ENCODE measurements at places on chromosomes 12 and 14.
A peak's percentile ranks its signal among the peaks of the same experiment; 100 is the strongest.

DNA sequence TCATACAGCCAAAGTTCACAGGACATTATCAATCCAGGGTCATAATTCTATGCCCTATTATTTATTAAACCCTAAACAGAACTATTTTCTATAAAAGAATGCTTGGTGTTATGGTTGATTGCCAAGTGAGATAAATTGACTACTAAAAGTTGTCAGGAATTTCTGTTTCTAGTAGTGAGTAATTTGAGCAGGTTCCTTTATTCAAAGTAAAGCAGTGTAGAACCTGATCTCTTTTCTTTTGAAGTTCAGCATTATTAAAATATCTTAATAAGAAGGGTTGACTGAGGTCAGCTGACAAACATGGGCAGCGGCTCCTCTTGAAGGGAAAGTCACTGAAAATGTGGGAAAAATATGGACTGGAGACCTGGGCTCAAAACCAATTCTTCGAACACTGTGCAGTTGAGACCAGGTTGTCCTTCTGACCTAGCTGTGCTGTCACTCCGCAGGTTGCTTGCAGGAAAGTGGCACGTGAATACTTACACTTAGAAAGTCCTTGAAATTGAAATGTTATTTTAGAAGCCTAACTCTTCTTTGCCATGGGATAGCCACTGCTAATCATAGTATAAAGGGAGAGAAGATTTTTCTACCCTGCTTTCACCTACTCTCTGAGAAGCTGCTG is 141.0 kb downstream of the RASSF9 start:
- DNase-seq, result no peak

DNA sequence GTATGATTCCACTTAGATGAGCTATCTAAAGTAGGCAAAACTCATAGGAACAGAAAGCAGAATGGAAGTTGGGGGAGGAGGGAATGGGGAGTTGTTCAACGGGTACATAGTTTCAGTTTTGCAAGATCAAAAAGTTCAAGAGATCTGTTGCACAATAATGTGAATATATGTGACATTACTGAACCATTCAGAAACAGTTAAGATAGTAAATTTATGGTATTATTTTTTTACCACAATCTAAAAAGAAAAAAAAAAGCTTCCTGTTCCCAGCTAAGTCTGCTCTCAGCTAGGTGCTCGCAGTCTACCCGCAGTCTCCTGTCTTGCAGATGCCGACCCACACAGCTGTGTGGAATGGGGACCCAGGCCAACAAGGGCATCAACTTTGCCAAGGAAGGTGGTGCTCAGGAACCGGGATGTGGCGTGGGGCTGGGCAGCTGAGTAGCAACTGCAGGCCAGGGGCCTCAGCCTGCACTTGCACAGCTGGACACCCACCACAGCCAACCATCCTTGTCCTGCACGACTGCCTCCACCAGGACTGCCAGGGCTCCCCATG is 15.3 kb upstream of the ANO6 start:
- no peak for DNase-seq

DNA sequence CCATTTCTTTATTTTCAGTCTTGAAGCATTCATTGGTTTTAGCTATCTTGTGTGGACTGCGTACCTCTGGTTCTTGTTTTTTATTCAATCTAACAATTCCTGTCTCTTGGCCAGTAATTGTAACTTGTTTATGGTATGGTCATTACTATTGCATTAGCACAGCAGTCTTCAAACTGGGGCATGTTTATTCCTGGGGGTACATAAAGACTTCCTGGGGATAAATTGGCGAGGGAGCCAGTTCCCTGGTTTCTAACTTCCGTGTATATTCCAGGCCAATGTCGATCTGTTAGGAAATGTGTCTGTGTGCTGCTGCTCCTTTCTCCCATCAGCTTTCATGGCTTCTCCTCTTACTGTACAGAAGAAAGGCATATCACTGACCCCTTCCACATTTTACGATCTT is 13.7 kb upstream of the EVL start:
- DNase-seq, result no peak

- DNase-seq, result no peak
Observed at GRCh38 chr14:76997257-76997970, 31.1 kb downstream of the IRF2BPL start.

- no peak for DNase-seq
Observed at GRCh38 chr14:55571125-55571889, 8.7 kb upstream of the KTN1 start.

DNA sequence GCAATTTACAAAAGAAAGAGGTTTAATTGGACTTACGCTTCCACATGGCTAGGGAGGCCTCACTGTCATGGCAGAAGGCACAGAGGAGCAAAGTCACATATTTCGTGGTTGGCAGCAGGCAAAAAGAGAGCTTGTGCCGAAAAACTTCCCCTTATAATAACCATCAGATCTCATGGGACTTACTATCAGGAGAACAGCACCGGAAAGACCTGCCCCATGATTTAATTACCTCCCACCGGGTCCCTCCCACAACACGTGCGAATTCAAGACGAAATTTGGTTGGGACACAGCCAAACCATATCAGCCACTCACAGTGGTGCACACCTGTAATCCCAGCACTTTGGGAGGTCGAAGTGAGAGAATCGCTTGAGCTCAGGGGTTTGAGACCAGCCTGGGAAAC is 68.5 kb downstream of the FBXL14 start:
- no peak for DNase-seq

GRCh38 chr14:57987596-57988300 is 121.9 kb upstream of the SLC35F4 start:
- no peak for DNase-seq

- no peak for DNase-seq
Observed at GRCh38 chr12:32400114-32400672, 835 bp downstream of the FGD4 start.

DNA sequence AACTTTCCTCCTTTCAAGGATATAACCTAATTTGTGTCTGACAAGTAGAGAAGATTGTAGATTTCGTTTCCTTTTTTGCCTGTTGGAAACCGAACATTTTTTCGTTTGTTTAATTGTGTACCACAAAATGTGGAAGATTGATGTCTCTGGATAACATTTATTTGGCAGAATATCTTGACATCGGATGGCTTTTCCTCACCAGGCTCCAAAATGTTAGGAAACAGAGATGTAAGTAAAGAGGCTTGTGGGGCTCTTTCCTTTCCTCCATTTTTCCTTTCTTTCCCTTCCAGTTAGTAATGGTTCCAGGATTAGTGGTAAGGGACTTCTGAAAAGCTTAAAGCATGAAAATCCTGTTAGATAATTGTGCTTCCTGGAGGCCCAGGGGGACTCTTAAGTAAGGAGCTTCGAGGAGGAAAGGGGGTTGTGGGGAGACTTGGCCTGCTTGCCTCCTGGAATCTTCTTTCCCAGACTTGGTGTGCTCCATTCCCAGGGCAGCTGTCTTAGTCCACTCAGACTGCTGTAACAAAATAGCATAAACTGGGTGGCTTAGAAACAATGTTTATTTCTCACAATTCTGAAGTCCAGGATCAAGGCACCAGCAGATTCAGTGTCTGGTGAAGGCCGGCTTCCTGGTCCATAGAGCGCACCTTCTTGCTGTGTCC is 243.1 kb upstream of the PWP1 start:
- no peak for DNase-seq

- no peak for DNase-seq
Observed at GRCh38 chr12:107360482-107360881, 267.1 kb upstream of the CRY1 start.

DNA sequence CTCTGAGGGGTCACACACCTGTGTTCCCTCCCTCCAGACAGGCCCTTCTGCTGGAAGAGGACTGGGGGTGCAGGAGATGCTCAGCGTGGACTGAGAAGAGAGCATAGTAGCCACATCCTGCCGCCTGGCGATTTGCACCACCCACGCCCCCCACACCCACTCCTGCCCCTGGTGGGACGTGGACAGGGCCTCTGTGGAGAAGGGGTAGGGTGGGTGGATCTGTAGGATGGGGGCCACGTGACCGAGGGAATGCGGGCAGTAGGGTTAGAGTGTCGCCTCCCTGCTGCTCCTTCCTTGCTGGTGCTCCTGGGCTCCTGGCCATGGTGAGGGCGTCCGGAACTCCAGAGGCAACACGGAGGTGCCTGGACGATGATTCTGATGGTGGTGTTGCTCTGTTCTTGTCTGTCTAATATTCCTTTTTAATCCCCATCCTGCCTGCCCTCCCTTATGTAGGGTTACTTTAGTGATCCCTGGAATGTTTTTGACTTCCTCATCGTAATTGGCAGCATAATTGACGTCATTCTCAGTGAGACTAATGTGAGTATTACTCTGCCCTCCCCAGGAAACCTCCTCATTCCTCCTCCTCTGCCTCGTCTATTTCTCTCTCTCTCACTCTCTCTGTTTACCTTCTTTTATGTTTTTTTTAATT is 161.5 kb upstream of the FKBP4 start:
- DNase-seq, result no peak

DNA sequence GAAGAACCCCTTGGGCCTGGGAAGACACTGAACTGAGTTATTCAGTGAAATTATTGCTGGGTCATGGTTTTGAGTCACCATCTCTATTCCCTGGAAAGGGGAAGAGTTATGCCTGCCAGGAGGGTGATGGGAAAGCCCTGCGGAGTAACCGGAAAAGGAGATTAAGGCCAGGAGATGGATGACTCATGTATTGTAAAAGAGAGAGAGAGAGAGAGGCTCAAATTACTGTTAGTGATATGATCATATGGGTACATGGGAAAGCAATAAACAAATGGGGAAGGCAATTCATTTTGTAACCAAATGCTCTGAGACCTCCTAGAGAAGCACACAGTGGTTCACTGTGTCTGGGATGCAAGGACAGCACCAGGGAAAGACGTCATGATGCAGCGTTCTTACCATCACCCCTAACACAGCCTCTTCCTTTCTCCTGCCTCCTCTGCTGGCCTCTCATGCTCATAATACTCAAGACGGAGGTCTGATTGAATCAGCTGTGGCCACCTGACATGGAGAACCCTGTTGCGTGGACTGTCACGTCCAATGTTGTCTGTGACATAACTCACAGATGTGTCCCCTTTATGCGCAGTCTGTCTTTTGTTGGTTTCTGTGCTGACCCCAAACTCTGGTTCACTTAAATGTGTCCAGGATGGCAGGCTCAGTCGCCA is 243.7 kb downstream of the TMEM132D start:
- DNase-seq, result no peak

GRCh38 chr12:132137483-132138125 is 6.5 kb downstream of the DDX51 start:
- DNase-seq, result no peak

DNA sequence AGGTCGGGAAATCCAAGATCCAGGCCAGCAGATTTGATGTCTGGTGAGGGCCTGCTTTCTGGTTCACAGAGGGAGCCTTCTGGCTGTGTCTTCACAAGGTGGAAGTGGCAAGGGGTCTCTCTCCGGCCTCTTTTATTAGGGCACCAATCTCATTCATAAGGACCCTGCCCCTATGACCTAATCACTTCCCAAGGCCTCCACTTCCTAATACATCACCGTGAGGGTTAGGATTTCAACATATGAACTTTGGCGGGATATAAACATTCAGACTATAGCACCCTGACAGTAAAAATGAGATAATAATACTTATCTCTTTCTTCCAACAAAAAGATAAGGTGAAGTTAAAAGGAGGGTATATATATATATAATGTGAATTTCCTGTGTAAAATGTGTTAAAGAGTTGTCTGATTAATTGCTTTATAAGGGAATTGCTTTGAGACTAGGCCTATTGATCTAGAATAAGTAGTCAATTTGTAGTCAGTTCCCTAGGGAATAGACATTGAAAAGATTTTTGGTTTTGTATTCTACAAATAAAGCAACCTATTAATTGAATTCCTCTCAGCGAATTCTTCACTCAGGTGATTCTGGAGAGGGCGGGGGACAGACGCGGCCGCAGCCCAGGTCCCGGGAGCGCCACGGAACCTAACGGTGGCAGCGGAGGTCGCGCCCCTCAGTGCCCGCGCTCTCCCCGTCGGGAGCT is 516 bp upstream of the LGALS3 start:
- no peak for DNase-seq

DNA sequence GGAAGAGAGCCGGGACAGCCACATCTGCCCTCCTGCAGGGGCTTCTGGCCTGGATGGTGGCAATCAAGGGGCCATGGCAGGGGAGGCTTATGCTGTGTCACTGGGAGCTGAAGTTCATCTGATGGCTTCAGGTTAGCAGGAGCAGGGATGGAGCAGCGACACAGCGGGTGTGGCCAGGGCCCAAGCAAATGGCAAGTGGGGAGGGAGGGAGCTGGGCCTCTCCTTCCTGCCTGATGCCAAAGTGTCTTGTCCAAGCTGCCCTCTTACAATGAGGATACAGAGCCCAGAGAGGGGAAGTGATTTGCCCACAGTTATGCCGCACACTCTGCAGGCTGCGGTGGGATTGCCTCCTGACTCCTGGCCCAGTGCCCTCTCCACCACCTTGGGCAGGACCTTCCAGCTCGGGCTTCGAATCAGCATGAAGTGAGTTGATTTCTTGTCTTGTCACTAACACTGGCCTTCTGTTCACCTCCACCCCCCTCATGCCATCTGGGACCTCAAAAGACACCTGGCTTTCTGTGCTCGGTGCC is 51.3 kb downstream of the IQSEC3 start:
- no peak for DNase-seq

DNA sequence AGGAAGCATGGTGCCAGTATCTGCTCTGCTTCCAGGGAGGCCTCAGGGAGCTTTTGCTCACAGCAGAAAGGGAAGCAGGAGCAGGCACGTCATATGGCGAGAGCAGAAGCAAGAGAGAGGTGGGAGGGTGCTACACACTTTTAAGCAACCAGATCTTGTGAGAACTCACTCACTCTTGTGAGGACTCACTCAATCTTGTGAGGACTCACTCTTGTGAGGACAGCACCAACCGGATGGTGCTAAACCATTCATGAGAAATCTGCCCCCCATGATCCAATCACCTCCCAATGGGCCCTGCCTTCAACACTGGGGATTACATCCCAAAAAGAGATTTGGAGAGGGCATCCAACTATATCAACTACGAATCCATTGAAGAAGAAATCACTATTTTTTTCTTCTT is 34.3 kb upstream of the LMNTD1 start:
- no peak for DNase-seq

DNA sequence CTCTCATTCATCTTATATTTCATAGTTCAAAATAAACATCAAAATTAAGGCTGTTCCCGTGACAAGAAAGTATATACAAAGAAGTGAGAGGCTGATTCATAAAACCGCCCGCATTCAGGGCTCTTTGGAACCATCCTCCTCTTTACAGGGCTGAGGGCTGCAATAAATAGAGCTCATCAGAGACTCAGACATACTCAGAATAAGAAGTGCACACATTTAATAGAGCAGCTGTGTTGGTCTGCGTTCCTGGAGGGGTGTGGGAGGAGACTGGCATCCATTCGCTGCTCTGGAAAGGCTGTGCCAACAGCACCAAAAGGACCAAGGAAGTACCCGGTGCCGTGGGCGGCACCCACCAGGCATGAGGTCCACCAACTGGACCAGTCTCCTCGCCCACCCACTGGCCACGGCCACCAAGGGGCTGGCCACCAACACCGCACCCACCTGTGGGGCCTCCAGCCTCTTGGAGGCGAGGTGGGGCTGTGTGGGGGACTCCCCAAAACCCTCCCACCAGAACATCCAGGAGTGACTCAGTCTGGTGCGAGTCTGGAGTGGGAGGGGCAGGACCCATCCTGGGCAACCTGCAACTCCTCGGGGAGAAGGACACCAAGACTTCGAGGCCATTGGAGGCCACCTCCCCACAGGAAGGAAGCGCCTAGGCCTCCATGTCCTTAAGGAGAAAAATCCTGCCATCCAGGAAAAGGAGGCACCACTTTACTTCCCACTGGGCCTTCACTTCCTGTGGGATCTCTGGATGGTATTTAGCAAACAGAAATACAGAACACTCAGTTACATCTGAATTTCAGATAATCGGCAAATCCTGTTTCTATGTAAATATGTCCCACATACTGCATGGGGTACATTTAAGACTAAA is 32.7 kb downstream of the VCPKMT start:
- peak; percentile 80 for DNase-seq
